ENCODE measurements at places on chromosomes 3 and 15.
A peak's percentile ranks its signal among the peaks of the same experiment; 100 is the strongest.

GRCh38 chr15:62857411-62857853, 185.1 kb upstream of the TPM1 start:
- peak; percentile 0 for DNase-seq

- DNase-seq, result no peak
Measured at GRCh38 chr3:152021951-152022461, 148.6 kb downstream of the SUCNR1 start.

GRCh38 chr15:88382482-88382983, 84.7 kb downstream of the MRPL46 start:
- DNase-seq, result no peak

- no peak for DNase-seq
Measured at GRCh38 chr15:49827311-49827710, 206.5 kb downstream of the DTWD1 start.

GRCh38 chr15:77287385-77287784, 132.5 kb downstream of the PEAK1 start:
- DNase-seq, result no peak

DNA sequence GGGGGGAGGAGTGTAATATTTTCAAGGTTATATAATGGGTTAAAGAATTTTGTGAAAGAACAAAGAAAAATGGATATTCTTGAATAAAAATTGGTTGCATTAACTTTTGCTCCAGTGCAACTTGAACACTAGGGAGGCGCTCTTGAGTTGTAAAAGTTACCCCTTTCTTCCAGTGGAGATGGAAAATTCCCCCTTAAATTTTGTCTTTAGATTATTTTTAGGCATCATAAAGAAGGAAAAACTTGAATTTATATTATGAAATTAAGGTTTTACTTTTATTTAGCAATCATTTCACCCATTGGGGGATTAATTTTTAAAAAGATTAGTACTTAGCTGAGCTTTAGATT, 550 bp upstream of the CHD2 start:
- DNase-seq, result no peak

DNA sequence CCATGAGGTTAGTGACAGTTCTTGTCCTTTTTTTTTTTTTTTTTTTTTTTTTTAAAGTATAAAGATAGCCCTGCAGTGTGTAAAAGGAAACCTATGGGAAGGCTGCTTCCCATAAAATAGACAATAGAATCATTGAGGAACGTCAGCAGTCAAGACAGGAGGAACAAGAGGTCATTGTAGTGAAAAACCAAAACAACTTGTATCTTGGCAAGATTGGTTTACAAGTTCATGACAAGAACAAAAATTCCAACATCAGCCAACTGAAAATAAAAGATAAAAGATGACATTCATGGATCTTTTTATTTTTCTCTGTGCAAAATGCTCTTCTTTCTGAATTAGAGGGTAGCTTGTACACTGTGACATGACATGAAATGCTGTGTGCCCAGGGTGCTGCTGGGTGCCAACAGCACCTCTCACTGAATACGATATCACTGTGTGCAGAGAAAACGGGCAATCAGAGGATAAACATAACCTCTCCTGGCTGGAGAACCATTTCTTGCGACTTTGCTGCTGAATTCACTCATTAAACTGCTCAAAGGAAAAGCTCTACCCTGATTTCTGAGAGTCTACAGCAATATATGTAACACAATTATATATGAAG, 30.1 kb upstream of the IP6K2 start:
- DNase-seq, result no peak
